ENCODE measurements at places on chromosomes 7 and 10. TPM values are rescaled to one million over a fixed set of nuclear protein-coding genes. Genes with fewer than 3 reads are reported as not detected.

Gene NEBL
- total RNA-seq, result not detected

Gene AKR1D1
- not detected for total RNA-seq

Gene TUBGCP2
- total RNA-seq, result 58.2 TPM

Gene LRRN3
- 19.2 TPM for total RNA-seq

Measured in activated CD4-positive, alpha-beta memory T cell treated with anti-CD3 and anti-CD28 coated beads, Interleukin-2, amount 10 ng/mL, durations not matched to agents 7 days and 5 days (primary cell).